Spinal cord (tissue), 10 donors: ENCODE measurements at places on chromosomes 11 and 22. TPM values are rescaled to one million over a fixed set of nuclear protein-coding genes. Genes with fewer than 3 reads are reported as not detected.

The CCDC73 gene
- polyA plus RNA-seq: 0.33 TPM

The NPAS4 gene
- polyA plus RNA-seq: 0.44 TPM

The CRYBB3 gene
- polyA plus RNA-seq: 1.6 TPM

The MRPL49 gene
- polyA plus RNA-seq: 45.0 TPM

The TRIM6 gene
- polyA plus RNA-seq: 1.1 TPM

The NAV2 gene
- 37.2 TPM for polyA plus RNA-seq

The SLC43A3 gene
- 19.6 TPM for polyA plus RNA-seq

The CDC45 gene
- polyA plus RNA-seq: 8.5 TPM

The TMPRSS13 gene
- 0.35 TPM for polyA plus RNA-seq

The OSBP2 gene
- 25.0 TPM for polyA plus RNA-seq

The FADD gene
- polyA plus RNA-seq: 17.2 TPM

The YPEL1 gene
- polyA plus RNA-seq: 18.1 TPM

The CNGA4 gene
- 0.68 TPM for polyA plus RNA-seq

The GPHA2 gene
- polyA plus RNA-seq: 1.9 TPM

The BRSK2 gene
- polyA plus RNA-seq: 95.0 TPM

The MUC6 gene
- polyA plus RNA-seq: 1.3 TPM

The EFCAB6 gene
- 2.8 TPM for polyA plus RNA-seq

The AIFM3 gene
- polyA plus RNA-seq: 31.1 TPM

The PKP3 gene
- polyA plus RNA-seq: 1.3 TPM

The PDE3B gene
- 16.5 TPM for polyA plus RNA-seq

The MYRF gene
- polyA plus RNA-seq: 112 TPM

The GRIA4 gene
- polyA plus RNA-seq: 118 TPM

The PDE2A gene
- polyA plus RNA-seq: 17.5 TPM

The OR8A1 gene
- polyA plus RNA-seq: not detected

The OR4D10 gene
- not detected for polyA plus RNA-seq

The HEPHL1 gene
- polyA plus RNA-seq: 0.06 TPM

The CALCA gene
- polyA plus RNA-seq: 12.9 TPM

The NCF4 gene
- polyA plus RNA-seq: 3.6 TPM

The SPECC1L gene
- 37.0 TPM for polyA plus RNA-seq

The C22orf15 gene
- 3.5 TPM for polyA plus RNA-seq

The SLC6A5 gene
- 29.0 TPM for polyA plus RNA-seq

The F2 gene
- polyA plus RNA-seq: 0.29 TPM

The APIP gene
- polyA plus RNA-seq: 28.4 TPM

The KIAA1671 gene
- 21.7 TPM for polyA plus RNA-seq

The PATE2 gene
- polyA plus RNA-seq: 0.82 TPM

The PNPLA3 gene
- polyA plus RNA-seq: 12.1 TPM

The TRIM66 gene
- 4.8 TPM for polyA plus RNA-seq

The APOBEC3F gene
- 1.9 TPM for polyA plus RNA-seq
